ENCODE measurements at places on chromosomes 6 and 20.

DNA sequence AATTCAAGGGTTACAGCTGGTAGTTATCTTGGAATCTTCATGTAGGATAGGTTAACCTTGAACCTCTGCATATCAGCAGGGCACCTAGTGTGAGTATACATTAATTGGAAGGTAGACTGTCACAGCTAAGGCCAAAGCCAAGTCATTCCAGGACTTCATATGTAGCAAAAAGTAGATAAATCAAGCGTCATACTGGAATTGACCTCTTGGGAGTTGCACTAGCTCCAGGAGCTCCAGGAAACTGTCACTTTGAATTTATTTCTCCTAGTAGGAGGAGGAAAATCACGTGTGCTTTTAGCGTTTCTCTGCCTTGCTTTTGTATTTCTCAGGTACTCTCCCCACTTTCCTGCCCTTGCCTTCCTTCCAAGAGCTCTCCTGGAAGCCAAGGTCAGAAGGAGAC lies 30.3 kb downstream of the RIPOR2 start:
- no peak for DNase-seq

DNA sequence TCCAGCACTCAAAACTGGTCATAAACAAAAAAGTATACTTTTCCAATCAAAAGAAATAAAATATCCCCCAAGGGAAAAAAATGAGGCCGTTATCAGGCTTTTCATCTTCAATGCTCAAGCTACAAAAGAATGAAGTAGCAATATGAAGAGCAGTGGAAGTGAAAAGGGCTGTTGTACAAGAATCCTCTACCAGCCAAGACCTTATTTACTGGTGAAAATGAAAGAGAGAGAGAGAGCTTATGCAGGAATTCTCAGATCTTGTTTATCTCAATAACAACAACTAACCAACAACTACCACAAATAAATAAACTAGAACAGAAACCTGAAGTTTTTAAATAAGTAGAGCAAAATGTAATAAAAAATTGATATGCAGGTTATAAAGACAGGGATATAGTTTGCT lies 400.6 kb downstream of the HDGFL1 start:
- no peak for DNase-seq

DNA sequence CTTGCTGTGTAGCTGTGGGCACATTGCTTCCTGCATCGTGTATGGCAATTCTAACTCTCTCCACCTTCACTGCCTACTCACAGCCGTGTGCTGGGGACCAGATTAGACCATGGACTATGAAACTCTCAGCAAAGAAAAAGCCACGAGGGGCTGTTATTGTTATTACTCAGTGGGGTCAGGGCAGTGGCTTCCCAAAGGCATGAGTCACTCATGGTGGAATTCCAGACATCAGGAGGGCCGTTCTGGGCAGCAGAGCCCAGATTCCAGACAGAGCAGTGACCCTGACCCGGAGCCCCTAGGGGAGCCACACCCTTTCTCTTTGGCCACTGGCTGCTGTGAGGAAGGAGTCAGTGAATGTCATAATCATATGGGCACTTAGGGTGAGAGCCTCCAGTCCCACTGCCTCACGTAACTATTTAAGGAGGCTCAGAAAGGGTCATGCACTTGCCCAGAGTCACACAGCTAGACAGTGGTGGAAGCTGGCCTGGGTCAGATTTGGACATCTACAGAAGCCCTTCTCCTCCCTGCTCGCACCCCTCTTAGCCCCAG lies 22.2 kb upstream of the CCN5 start:
- no peak for DNase-seq

GRCh38 chr6:3797231-3798054 lies 45.9 kb upstream of the PXDC1 start:
- no peak for DNase-seq

GRCh38 chr6:75546381-75546780 lies 52.8 kb upstream of the FILIP1 start:
- no peak for DNase-seq

DNA sequence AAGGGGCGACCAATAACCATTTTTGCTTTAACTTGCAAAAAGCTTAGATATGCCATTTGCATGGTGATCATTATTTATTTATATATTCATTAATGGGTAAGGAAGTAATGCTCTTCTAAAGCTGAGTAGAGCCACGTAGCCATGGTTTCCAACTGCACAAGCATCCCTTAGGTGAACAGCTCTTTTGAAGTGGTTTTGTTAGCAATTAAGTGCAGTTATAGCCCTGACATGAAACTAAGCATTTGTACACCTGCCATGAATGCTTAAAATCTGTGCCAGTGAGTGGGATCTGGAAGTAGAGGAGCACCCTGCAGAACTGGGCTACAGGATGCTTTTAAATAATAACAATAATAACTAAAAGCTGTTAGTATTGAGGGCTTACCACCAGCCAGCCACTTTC lies 19.1 kb downstream of the TRAF3IP2 start:
- no peak for DNase-seq

DNA sequence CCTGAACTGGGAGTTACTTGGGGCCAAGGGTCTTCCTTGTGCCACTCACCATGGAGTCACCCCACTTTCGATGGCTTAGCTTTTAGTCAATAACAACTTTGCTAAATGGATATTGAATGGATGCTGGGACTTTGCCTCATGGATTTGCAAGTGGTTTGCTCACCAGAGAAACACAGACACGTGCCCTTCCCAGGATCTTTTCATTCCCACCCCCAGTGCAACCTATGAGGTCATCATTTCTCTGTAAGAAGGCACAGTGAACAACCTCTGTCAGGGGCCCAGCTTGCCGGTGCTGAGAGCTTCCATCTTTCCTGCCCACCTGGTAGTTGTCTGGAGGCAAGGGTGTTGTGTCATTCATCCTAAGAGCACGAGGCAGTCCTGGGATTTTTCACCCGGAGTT lies 256.8 kb upstream of the PMEPA1 start:
- no peak for DNase-seq

DNA sequence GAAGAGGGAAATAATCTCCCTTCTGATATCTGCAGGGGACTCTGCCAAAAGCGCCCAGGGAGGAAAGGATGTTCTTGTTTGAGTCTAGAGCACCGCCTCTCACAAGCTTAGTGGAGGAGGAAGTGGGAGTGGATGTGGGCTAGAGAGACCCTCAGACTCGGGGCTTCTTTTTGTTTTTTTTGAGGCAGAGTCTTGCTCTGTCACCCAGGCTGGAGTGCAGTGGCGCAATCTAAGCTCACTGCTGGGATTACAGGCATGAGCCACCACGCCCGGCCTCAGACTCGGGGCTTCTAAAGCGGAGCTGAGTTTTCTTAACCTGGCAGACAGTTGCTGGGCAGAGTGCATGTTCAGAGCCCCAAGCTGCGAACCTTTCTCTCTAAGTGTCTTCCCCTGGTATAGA lies 310.8 kb downstream of the BMP7 start:
- DNase-seq, result no peak
